HFFc6 (cell line): ENCODE measurements at places on chromosomes 1 and 21. TPM values are rescaled to one million over a fixed set of nuclear protein-coding genes. Genes with fewer than 3 reads are reported as not detected.

DNA sequence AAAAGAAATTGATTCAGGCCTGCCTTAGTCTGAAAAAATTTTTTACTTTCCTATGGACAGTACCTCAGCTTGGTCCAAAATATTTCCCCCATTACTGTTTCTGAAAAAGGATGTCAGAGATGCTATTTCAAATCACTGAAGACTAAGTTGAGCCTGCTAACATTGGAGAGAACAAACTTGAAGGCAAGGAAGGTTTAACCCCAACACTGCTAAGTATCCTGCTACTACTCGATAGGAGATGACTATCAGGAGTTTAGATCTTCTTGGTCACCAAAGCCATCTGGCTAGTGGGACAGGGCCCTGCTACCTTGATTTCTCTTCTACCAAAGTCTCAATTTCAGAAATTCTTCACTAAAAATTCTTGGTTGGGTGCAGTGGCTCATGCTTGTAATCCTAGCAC is 22.7 kb upstream of the POGZ start:
- peaks cover 16% of the 10 kb centered on the region for H3K4me1 ChIP-seq
- H3K4me3 ChIP-seq = no peak overlapping the region
- H3K27me3 ChIP-seq = peaks cover 8% of the 10 kb centered on the region
- 0 out of 2 replicates have a peak, but pooled peaks cover 7% of the 10 kb centered on the region for H3K36me3 ChIP-seq
- no peak for DNase-seq

DNA sequence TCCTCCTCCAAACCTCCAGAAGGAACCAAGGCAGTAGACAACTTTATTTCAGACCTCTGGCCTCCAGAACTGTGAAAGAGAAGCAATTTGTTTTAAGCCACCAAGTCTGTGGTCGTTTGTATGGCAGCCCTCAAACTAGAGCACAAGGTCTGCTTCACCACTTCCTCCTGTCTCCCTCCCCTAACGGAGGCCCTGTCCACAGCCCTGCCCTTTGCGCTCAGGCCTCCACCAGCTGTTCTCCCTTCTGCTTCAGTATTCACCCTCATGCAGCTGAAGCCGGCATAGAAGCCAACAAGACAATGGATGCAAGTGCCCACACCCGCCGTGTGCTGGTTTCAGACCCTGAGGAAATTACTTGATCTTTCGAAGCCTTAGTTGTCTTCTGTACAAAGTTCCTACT is 364.1 kb downstream of the HHAT start:
- no peaks in the 10 kb centered on the region for H3K36me3 ChIP-seq
- no peak overlapping the region for H3K27ac ChIP-seq
- DNase-seq = no peak
- H3K27me3 ChIP-seq = no peaks in the 10 kb centered on the region; the same call in 1 of the 2 replicates
- H3K4me1 ChIP-seq = peaks cover 34% of the 10 kb centered on the region
- H3K4me3 ChIP-seq = no peak overlapping the region

DNA sequence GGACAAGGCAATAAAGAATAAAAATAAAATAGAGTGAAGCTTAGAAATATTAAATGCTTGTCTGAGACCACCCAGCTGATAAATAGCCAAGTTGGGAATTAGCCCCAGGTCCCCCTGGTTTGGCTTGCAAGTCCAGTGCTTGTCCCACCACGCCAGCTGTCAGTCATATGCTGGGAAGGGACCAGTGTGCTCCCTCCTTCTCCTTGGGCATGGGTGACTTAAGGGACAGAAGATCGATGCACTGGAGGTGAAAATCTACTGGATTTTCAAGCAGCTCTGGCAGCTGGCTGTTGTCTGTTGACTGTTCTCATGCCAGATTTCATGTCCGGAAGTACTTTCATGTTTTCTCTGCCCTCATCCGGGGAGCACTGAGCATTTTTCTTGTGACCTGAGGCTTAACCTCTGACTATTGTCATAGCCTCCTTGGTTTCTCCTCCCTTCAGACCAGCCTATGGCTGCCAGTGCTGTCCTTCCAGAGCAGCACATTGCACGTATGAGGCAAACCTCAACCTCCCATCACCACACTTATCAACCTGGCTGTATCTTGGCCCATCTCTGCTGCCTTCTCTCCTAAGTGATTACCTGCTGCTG is 12.4 kb downstream of the LMOD1 start:
- H3K36me3 ChIP-seq = peaks cover 12% of the 10 kb centered on the region
- H3K4me1 ChIP-seq = peaks cover 37% of the 10 kb centered on the region
- H3K27me3 ChIP-seq = no peaks in the 10 kb centered on the region; the same call in 1 of the 2 replicates
- H3K4me3 ChIP-seq = peak overlapping the region; percentile 8

DNA sequence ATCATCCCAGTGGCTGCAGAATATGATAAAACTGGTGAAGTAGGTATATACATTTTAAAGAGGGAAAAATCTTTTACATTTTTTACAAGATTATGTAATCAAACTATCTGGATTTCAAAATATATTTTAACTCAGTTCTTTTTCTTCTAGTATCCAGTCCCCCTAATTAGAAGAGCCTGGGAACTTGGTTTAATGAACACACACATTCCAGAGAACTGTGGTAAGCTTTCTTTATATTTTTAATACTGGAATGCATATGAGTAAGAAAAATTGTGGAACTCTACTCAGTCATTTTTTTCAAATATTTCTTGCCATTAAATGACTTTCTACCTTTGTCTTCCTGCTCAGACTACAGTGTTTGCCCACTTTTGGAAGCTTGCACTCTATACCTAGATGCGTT is 8.2 kb downstream of the ACADM start:
- H3K4me3 ChIP-seq = peak overlapping the region; percentile 41; the same call in 1 of the 2 replicates
- H3K27ac ChIP-seq = peak overlapping the region; percentile 75
- H3K27me3 ChIP-seq = no peaks in the 10 kb centered on the region
- peak; percentile 51 for DNase-seq
- H3K36me3 ChIP-seq = peaks cover 28% of the 10 kb centered on the region
- peaks cover 43% of the 10 kb centered on the region for H3K4me1 ChIP-seq

EFNA3 gene
- total RNA-seq = 0.48 and 0.52 TPM in 2 replicates

GRCh38 chr1:221230605-221231004 is 351.4 kb downstream of the HLX start:
- 0 out of 2 replicates have a peak, but pooled peaks cover 3% of the 10 kb centered on the region for H3K27me3 ChIP-seq
- no peaks in the 10 kb centered on the region; the same call in 1 of the 2 replicates for H3K4me1 ChIP-seq
- H3K4me3 ChIP-seq = no peak overlapping the region
- H3K27ac ChIP-seq = 0 out of 2 replicates have a peak overlapping the region, but pooled peaks have one; percentile 11

GRCh38 chr1:23914921-23915320 is 1.8 kb upstream of the CNR2 start:
- H3K36me3 ChIP-seq = no peaks in the 10 kb centered on the region
- no peak overlapping the region for H3K4me3 ChIP-seq
- H3K4me1 ChIP-seq = 0 out of 2 replicates have a peak, but pooled peaks cover 3% of the 10 kb centered on the region
- no peak for DNase-seq

- H3K27ac ChIP-seq = no peak overlapping the region
- H3K27me3 ChIP-seq = peaks cover 51% of the 10 kb centered on the region
- no peak for DNase-seq
- no peak overlapping the region for H3K4me3 ChIP-seq
Measured at GRCh38 chr21:45959779-45960390, 21.7 kb upstream of the COL6A1 start.

S100A14 gene
- not detected in 3 replicates for total RNA-seq

- DNase-seq = peak; percentile 41
- H3K27me3 ChIP-seq = peaks cover 13% of the 10 kb centered on the region
- peak overlapping the region; percentile 96 for H3K27ac ChIP-seq
- H3K4me3 ChIP-seq = peak overlapping the region; percentile 98
- peaks cover 22% of the 10 kb centered on the region for H3K36me3 ChIP-seq
Measured at GRCh38 chr1:118986555-118987467, 1.3 kb downstream of the TBX15 start.

- peaks cover 1% of the 10 kb centered on the region; the same call in 1 of the 2 replicates for H3K27me3 ChIP-seq
- H3K36me3 ChIP-seq = no peaks in the 10 kb centered on the region; the same call in 1 of the 2 replicates
- H3K27ac ChIP-seq = no peak overlapping the region
Measured at GRCh38 chr1:13812456-13813397, 112.7 kb downstream of the PRDM2 start.

GRCh38 chr1:161044535-161044907 is 1.3 kb downstream of the USF1 start:
- H3K4me3 ChIP-seq = peak overlapping the region; percentile 92
- peak; percentile 32 for DNase-seq
- H3K27me3 ChIP-seq = peaks cover 10% of the 10 kb centered on the region
- H3K4me1 ChIP-seq = peaks cover 25% of the 10 kb centered on the region
- H3K27ac ChIP-seq = peak overlapping the region; percentile 98

PRR9 gene
- total RNA-seq = not detected in 3 replicates

- peaks cover 5% of the 10 kb centered on the region; the same call in 1 of the 2 replicates for H3K36me3 ChIP-seq
- H3K4me3 ChIP-seq = no peak overlapping the region
- no peak overlapping the region for H3K27ac ChIP-seq
Measured at GRCh38 chr1:230431527-230431926, 5.4 kb upstream of the PGBD5 start.

GRCh38 chr1:232590744-232591082 is 39.2 kb downstream of the SIPA1L2 start:
- H3K36me3 ChIP-seq = no peaks in the 10 kb centered on the region
- no peak for DNase-seq
- H3K4me1 ChIP-seq = no peaks in the 10 kb centered on the region
- no peak overlapping the region for H3K27ac ChIP-seq
- no peaks in the 10 kb centered on the region for H3K27me3 ChIP-seq
- no peak overlapping the region for H3K4me3 ChIP-seq
